ENCODE measurements at places on chromosomes 6 and 20.

DNA sequence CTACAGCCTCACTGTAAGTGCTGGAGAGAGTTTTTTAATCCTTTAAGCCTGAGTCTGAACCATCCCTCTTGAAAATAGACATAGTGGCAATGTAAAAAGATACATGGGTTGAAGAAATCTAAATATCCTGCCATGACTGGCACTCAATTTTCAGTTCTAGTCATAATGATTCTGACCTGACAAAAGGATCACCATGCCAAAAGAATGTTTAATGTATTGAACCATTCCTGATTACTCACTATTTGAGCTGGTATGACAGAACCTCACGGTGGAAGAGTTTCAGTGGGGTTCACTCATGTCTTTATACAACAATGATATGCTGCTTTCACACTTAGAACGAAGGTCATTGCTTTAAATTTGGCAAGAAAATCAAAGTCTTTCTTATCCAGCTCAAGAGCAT, 93.4 kb downstream of the HIVEP2 start:
- peaks cover 94% of the 10 kb centered on the region for H3K4me1 ChIP-seq
- peaks cover 41% of the 10 kb centered on the region for H3K36me3 ChIP-seq
- H3K4me3 ChIP-seq = no peak overlapping the region

DNA sequence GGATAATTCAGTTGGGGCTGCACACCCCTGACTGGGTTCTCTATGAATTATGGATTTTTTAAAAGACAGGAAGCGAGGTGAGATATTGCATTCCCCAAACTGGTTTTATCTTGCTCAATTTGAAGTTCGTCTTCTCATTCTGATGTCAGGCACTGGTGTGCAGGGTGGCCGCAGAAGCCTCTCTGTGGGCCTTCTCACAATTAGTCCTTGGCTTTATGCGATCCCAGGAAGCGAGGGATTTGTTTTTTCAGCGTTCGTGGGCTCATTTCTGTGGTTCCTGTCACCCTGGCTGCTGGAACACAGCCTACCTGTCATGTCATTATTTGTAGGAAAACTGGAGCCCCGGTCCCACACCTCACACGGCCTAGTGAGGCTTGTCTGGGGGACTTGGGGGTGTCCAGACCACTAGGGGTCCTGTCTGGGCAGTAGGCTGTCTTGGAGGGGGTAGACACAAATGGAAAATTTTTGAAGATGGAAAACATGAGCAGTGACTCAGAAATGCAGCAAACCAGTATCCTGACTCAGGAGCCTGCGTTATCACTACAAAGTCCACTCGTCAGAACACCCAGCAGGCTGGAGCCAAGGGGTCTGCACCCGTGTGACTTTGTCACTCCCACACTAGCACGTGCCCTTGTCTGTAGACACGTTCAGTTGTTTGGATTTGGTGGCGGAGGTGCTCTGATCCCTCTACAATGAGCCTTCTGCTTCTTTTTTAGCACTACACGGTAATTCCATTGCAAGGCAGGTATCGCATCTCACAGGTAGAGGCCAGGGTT, 42.2 kb downstream of the GNAS-AS1 start:
- no peak overlapping the region for H3K27ac ChIP-seq
- peaks cover 27% of the 10 kb centered on the region for H3K27me3 ChIP-seq
- H3K36me3 ChIP-seq = no peaks in the 10 kb centered on the region

- H3K27ac ChIP-seq = no peak overlapping the region
- peaks cover 39% of the 10 kb centered on the region for H3K36me3 ChIP-seq
- no peak overlapping the region for H3K4me3 ChIP-seq
- H3K27me3 ChIP-seq = no peaks in the 10 kb centered on the region
- no peaks in the 10 kb centered on the region for H3K4me1 ChIP-seq
Measured at GRCh38 chr6:89775150-89775549, 44.4 kb downstream of the MDN1 start.

DNA sequence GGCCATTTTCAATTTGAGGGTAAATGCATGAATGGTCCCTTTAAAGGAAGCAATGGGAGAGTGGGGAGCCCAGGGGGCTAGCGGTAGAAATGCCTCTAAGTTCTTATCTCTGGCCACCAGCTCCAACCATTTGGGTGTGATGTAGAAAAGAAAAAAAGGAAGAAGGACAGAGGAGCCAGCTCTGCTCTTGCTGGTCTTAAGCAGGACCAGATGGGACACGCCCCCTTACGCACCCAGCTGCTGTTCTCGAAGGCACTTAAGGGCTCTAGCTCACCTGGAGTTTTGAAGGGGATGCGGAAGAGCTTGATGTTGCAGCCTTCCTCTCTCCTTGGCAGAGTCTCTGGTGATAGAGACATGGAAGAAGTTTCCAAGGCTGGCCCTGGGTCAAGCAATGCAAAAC, 59.5 kb upstream of the RNF144B start:
- H3K27me3 ChIP-seq = peaks cover 10% of the 10 kb centered on the region
- peaks cover 9% of the 10 kb centered on the region for H3K4me1 ChIP-seq
- no peak for DNase-seq
- H3K4me3 ChIP-seq = no peak overlapping the region

DNA sequence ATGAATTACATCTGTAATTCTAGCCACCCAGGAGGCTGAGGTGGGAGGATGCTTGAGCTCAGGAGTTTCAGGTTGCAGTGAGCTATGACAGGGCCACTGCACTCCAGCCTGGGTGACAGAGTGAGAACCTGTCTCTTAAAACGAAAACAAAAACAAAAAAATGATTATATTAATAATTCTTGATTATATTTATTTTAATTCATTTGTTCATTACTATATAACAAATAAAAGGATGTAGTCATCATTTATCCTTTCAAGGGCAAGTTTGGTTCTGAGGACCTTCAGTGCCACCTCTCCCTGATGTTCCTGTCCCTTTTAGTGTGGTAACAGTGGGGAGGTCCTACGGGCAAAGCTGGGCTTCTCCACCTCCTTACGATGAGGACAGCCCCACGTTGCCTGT, 167.1 kb upstream of the SCGN start:
- DNase-seq = no peak
- peaks cover 3% of the 10 kb centered on the region for H3K4me1 ChIP-seq
- no peaks in the 10 kb centered on the region for H3K36me3 ChIP-seq
- H3K27me3 ChIP-seq = no peaks in the 10 kb centered on the region
- H3K4me3 ChIP-seq = no peak overlapping the region
- no peak overlapping the region for H3K27ac ChIP-seq
